ENCODE measurements at places on chromosomes 5 and 9. TPM values are rescaled to one million over a fixed set of nuclear protein-coding genes. Genes with fewer than 3 reads are reported as not detected.

PCDHB8 gene
- not detected for total RNA-seq

PALM2AKAP2 gene
- total RNA-seq = not detected

AJM1 gene
- total RNA-seq = 3.2 TPM

NUTM2G gene
- total RNA-seq = not detected

- H3K4me3 ChIP-seq = no peak overlapping the region
- no peak overlapping the region for H3K27ac ChIP-seq
- no peak for DNase-seq
- peaks cover 8% of the 10 kb centered on the region for H3K4me1 ChIP-seq
- no peaks in the 10 kb centered on the region for H3K27me3 ChIP-seq
These were observed 40.8 kb downstream of the GRAMD2B start for GRCh38 chr5:126464016-126464415.

- no peaks in the 10 kb centered on the region for H3K27me3 ChIP-seq
- no peak for DNase-seq
- no peaks in the 10 kb centered on the region for H3K36me3 ChIP-seq
- no peak overlapping the region for H3K27ac ChIP-seq
- no peak overlapping the region for H3K4me3 ChIP-seq
- peaks cover 22% of the 10 kb centered on the region for H3K4me1 ChIP-seq
These were observed 80.7 kb downstream of the MVB12B start for GRCh38 chr9:126407114-126407870.

DNA sequence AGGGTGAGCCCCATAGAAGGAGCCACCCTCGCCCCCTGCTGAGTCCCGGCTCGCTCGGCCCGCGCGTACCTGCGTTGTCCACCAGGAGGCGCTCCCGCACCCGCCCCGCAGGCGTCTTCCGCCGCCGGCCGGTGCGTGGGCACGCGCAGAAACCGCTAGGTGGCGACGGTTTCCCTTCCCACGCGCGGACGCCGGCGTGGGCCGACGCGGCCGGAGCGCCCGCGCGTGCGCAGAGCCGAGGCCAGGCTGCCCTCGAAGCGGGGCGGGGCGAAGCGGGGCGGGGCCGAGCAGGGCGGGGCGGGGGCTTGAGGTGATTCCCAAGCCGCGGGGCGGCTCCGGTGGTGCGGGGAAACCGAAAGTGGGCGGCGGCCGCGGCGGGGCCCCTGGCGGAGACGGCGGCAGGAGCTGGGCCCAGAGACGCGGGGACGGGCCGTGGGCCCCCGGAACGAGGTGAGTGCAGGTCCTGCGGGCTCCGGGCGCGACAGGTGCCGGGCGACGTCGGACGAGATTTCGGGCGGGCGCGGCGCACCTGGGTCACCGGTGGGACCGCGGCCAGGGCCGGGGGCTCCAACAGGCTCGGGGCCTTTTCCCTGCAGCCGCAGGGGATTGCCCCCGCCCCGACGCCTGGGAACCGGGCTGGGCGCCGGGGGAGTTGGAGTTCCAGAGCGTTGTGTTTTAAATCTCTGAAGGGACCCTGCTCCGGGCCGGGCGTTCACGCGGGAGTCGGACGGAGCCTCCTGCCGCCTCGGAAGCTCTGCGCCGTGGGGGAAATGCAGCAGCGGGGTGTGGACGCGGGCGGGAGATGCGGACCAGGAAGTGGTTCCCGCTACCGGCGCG, at the start of gene TDRD7:
TDRD7 (plus strand) TSS at position 308 of the 837 bp plus-strand sequence. CDS start 16,370 bp downstream, outside the sequence.
- H3K4me3 ChIP-seq = peak within 1 kb of the TSS; percentile 47
- peaks cover 4% of the 10 kb centered on the region for H3K27me3 ChIP-seq
- H3K36me3 ChIP-seq = no peaks in the 10 kb centered on the region
- peak within 1 kb of the TSS; percentile 52 for H3K27ac ChIP-seq

- H3K4me3 ChIP-seq = no peak overlapping the region
- no peak for DNase-seq
- no peak overlapping the region for H3K27ac ChIP-seq
- no peaks in the 10 kb centered on the region for H3K27me3 ChIP-seq
- no peaks in the 10 kb centered on the region for H3K4me1 ChIP-seq
These were observed 11.9 kb downstream of the APBA1 start for GRCh38 chr9:69660304-69660703.

DNA sequence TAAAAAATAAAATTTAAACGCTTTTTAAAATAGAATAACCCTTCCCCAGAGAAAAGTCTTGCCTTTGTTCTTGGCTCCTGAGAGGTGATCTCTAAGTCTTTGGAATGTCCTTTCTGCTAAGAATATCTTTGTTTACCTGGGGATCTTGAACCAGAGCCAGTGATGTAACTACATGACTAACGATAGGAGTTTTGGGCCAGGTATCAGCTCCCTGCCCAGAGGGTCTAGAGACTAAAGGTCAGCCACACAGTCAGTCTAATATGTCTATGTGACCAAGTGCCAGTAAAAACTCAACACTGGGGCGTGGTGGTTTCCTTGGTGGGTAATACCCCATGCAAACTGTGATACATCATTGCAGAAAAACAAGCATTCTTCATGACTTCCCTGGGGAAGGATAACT, 1351.9 kb upstream of the C9orf72 start:
- H3K36me3 ChIP-seq = no peaks in the 10 kb centered on the region
- H3K4me3 ChIP-seq = no peak overlapping the region
- no peaks in the 10 kb centered on the region for H3K4me1 ChIP-seq
- DNase-seq = no peak
- H3K27ac ChIP-seq = no peak overlapping the region

GRCh38 chr5:151221574-151221973, 2.3 kb downstream of the CCDC69 start:
- H3K27ac ChIP-seq = peak overlapping the region; percentile 86
- peak overlapping the region; percentile 92 for H3K4me3 ChIP-seq
- H3K27me3 ChIP-seq = no peaks in the 10 kb centered on the region
- peaks cover 83% of the 10 kb centered on the region for H3K4me1 ChIP-seq

- no peak for DNase-seq
- no peaks in the 10 kb centered on the region for H3K4me1 ChIP-seq
- H3K27me3 ChIP-seq = no peaks in the 10 kb centered on the region
- H3K27ac ChIP-seq = no peak overlapping the region
- no peaks in the 10 kb centered on the region for H3K36me3 ChIP-seq
These were observed 471.2 kb upstream of the ACTBL2 start for GRCh38 chr5:57953792-57954191.

DNA sequence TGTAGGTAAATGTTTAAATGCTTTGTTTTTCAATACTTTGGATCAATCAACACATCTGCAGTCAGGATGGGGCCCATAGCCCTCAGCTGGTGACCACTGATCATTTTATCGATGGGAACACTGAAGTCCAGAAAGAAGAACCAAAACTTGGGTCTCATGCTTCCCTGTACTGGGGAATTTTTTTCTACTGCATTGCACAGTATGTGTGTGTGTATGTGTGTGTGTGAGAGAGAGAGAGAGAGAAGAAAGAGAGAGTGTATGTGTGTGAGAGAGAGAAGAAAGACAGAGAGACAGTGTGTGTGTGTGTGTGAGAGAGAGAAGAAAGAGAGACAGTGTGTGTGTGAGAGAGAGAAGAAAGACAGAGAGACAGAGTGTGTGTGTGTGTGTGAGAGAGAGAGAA, 202.9 kb upstream of the MSX2 start:
- H3K27ac ChIP-seq = no peak overlapping the region
- no peaks in the 10 kb centered on the region for H3K36me3 ChIP-seq
- DNase-seq = no peak
- no peak overlapping the region for H3K4me3 ChIP-seq
- H3K27me3 ChIP-seq = no peaks in the 10 kb centered on the region

- DNase-seq = no peak
- no peaks in the 10 kb centered on the region for H3K36me3 ChIP-seq
- H3K4me1 ChIP-seq = peaks cover 45% of the 10 kb centered on the region
- H3K4me3 ChIP-seq = peak overlapping the region; percentile 86
- H3K27me3 ChIP-seq = no peaks in the 10 kb centered on the region
These were observed 1.3 kb downstream of the STOM start for GRCh38 chr9:121368745-121369144.

GRCh38 chr9:33297432-33297831, 7.1 kb downstream of the NFX1 start:
- no peak for DNase-seq
- no peaks in the 10 kb centered on the region for H3K27me3 ChIP-seq
- peaks cover 30% of the 10 kb centered on the region for H3K36me3 ChIP-seq

DNA sequence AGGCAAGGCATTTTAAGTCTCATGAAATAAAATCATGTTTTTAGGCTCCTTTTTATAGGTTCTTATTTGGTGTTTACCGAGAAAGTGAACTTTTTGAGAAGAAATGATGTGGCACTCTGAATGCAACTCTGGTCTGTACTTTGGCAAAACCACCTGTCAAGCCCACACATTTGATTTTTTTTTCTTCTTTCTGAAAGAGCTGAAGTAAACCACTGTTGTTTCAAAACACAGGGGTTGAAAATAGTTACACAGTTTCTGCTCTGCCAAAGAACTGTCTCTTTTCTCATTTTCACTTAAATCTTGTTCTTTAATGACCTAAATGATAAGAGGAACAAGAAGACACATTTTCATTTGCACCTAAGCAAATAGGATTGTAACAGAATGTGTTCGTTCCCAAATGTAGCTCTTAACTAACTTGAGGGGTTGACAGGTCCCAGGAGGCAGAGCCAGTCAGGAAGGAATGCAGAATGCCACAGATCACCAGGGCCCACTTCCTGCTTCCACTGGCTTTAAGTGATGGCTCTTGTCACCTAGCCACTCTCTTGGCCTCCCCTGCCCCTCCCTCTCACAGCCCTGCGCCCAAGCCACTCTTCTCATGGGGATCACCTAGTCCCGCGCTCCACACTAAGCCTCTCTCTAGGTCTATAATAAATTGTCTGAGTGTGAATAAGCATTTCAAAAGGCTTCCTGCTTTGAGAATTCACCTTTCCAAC, 47.3 kb downstream of the MED27 start:
- H3K4me3 ChIP-seq = no peak overlapping the region
- no peaks in the 10 kb centered on the region for H3K36me3 ChIP-seq
- no peak overlapping the region for H3K27ac ChIP-seq
- no peak for DNase-seq
- no peaks in the 10 kb centered on the region for H3K27me3 ChIP-seq

GRCh38 chr5:84863020-84863419, 478.3 kb upstream of the EDIL3 start:
- no peak overlapping the region for H3K27ac ChIP-seq
- no peaks in the 10 kb centered on the region for H3K27me3 ChIP-seq
- no peaks in the 10 kb centered on the region for H3K4me1 ChIP-seq
- no peak for DNase-seq

- no peaks in the 10 kb centered on the region for H3K27me3 ChIP-seq
- peaks cover 34% of the 10 kb centered on the region for H3K4me1 ChIP-seq
- H3K36me3 ChIP-seq = no peaks in the 10 kb centered on the region
These were observed 17.8 kb downstream of the PTBP3 start for GRCh38 chr9:112315331-112316257.

DNA sequence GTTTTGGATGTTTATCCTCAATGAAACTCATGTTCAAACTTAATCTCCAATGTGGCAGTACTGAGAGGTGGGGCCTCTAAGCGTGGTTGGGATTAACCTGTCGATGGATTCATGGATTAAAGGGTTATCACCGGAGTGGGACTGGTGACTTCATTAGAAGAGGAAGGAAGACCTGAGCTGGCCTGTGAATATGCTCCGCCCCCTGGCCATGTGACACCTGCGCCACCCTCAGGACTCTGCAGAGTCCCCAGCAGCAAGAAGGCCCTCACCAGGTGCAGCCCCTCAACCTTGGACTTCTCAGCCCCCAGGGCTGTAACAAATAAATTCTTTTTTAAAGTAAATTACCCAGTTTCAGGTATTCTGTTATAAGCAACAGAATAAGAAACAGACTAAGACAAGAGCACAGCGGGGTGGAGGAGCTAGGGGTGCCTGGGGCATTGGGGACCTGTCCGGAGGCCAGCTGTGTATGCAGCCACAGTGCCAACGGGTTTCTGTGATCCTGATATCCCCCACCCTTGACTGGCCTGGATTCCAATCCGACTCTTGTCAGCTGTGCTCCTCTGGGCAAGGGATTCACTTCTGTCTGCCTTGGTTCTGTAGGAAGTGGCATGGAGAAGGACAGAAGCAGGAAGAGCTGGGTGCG, 3.2 kb upstream of the MAPK9 start:
- H3K4me3 ChIP-seq = no peak overlapping the region
- no peaks in the 10 kb centered on the region for H3K27me3 ChIP-seq
- peaks cover 21% of the 10 kb centered on the region for H3K4me1 ChIP-seq
- no peak for DNase-seq

DNA sequence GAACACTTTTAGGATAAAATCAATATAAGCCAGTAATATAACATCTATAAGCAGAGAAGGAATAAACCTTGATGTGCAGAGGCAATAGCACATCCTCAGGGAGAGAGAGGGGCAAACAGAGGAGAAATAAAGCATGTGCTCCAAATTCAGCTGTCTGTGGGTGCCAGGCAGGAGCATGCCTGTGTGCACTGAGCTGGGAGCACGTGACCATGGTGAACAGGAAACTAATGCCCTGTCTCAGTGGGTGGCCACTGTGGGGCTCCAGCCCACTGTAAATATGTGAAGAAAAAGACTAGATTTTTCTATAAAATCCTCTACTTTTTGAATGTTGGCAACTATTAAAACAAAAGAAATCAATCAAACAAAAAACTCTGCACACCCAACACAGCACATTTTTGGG, 55.3 kb downstream of the FYB1 start:
- DNase-seq = peak; percentile 69
- H3K36me3 ChIP-seq = no peaks in the 10 kb centered on the region
- H3K27ac ChIP-seq = peak overlapping the region; percentile 28
- H3K27me3 ChIP-seq = no peaks in the 10 kb centered on the region

DNA sequence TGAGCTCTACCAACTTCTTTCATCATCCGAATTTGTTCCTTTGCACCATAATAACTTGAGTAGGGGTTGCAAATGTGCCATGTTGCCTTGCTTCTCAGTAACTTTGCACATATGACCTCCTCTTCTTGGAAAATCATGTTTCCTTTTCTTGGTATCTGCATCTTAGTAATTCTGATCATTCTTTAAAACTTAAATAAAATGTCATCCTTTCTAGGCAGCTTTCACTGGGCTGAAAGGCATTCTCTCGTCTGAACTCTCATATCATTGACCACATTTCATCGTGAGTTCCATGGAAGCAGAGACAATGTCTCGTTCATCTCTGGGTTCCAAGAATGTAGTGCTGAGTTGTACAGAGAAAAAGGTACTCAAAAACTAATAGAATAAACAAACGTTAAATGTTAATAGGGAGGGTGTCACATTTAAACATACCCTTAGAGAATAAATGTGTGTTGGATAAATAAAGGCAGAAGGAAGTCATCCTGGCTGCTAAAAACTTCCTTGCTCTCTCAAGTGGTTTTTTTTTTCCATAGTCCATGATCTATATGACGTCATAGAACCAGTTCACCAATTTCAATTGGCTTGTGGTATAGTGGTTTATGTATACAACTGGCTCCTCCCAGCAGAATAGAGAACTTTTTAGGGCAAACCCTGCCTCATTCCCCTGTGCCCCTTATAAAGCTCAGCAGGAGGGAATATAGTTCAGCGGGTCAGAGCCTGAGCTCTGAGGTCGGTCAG, 218.1 kb upstream of the TRIM32 start:
- no peaks in the 10 kb centered on the region for H3K27me3 ChIP-seq
- DNase-seq = no peak
- no peak overlapping the region for H3K27ac ChIP-seq
- H3K4me1 ChIP-seq = no peaks in the 10 kb centered on the region
- H3K4me3 ChIP-seq = no peak overlapping the region

- H3K27me3 ChIP-seq = no peaks in the 10 kb centered on the region
- H3K36me3 ChIP-seq = no peaks in the 10 kb centered on the region
- DNase-seq = no peak
- H3K4me3 ChIP-seq = no peak overlapping the region
- H3K4me1 ChIP-seq = no peaks in the 10 kb centered on the region
These were observed 73.3 kb upstream of the NREP start for GRCh38 chr5:111830333-111830732.

Data from CD8-positive, alpha-beta memory T cell (primary cell).